Activated naive CD4-positive, alpha-beta T cell treated with anti-CD3 and anti-CD28 coated beads, Interleukin-2, amount 50 U/mL, for 72 hours (primary cell): ENCODE measurements at places on chromosomes 12 and 14. TPM values are rescaled to one million over a fixed set of nuclear protein-coding genes. Genes with fewer than 3 reads are reported as not detected.

Gene LRRC43
- total RNA-seq = 0.36 TPM

Gene CAPZA3
- not detected for total RNA-seq

DNA sequence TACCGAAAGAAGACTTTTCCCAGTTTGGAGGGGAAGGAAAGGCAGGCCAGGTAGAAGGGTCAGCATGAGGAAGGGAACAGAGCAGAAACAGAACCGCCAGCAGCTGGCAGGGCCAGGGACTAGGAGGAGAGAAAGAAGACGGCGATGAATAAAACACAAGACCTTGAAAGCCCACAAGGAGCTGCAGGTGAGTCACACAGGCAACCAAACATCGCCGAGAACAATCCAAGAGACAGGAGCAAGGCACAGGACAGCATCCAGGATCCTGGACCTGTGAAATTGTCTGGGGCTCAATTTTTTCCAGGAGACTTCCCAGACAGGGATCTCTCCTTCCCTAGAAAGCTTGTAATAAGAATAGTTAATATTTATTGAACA lies 47.3 kb downstream of the NUAK1 start:
- DNase-seq = no peak

DNA sequence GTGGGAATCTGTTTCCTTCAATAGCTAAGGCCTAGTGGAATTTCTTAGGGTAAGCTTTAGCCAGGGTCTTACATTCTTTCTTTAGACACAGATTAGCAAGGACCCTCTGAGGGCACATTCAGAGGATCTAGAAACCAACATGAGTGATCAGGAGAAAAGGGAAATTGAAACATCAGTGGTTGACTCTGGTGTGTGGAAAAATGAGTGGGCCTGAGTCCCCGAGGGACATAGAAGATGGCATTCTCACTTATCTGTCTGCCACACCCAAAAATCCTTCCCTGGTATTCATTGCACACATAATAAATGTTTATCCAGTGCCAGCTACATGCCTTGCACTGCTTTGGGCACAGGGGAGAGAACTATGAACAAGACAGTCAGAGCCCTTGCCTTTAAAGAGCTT lies 82.9 kb downstream of the SSPN start:
- DNase-seq = no peak

DNA sequence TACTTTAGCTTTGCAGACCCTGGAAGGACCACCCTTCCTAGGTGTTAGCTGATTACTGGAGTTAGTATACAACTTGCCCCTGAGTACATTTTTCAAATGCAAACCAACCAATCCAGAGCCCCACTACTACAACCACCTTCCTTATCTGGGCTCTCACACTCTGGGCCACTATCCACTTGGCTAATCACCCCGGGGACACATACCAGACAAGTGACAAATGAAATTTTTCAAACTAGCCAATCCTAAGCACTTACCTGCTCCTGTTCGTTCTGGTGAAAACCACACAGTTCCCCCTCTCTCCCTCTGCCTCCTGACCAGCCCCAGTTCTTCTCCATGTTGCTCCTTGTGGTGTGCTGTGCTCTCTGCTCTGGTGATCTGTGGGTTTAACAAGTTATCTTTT lies 140.4 kb downstream of the CNTN1 start:
- DNase-seq = no peak

- no peak for DNase-seq
Observed at GRCh38 chr14:24351517-24351916, 11.7 kb upstream of the RIPK3 start.

DNA sequence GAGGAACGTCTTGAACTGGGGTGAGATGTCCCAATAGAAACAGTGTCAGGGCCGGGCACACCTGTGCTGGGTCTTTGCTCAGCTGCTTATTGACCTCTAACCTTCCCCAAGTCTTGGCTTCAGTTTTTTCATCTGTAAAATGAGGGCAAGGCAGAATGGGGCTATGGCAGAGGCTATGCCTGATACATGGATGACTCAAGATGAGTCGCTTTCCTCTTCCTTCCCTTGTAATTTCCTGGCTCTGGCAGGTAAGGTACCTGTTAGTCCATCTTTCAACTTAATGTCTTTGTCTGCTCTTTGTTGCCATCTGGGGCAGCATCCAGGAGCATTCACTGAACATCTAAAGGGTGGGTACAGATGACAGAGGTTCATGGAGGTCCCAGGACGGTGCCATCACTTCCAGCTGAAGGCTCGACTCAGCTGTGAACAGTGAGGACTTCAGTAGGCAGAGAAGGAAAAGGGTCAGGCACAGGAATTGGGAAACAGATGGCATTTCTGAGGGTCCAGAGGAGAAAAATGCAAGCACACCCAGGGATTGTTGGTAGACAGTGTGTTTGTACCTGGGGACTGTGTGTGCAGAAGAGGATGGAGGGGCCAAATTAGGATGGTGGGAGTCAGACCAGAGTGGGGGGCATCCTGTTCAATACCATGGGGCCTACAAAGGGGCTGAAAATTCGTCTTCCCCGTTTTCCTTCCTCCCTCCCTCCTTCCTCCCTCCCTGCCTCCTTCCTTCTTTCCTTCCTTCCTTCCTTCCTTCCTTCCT lies 268.3 kb downstream of the VRK1 start:
- no peak for DNase-seq

Gene TMEM229B
- 1.0 TPM for total RNA-seq

- DNase-seq = no peak
Observed at GRCh38 chr12:51262758-51263177, 7.4 kb downstream of the SMAGP start.

DNA sequence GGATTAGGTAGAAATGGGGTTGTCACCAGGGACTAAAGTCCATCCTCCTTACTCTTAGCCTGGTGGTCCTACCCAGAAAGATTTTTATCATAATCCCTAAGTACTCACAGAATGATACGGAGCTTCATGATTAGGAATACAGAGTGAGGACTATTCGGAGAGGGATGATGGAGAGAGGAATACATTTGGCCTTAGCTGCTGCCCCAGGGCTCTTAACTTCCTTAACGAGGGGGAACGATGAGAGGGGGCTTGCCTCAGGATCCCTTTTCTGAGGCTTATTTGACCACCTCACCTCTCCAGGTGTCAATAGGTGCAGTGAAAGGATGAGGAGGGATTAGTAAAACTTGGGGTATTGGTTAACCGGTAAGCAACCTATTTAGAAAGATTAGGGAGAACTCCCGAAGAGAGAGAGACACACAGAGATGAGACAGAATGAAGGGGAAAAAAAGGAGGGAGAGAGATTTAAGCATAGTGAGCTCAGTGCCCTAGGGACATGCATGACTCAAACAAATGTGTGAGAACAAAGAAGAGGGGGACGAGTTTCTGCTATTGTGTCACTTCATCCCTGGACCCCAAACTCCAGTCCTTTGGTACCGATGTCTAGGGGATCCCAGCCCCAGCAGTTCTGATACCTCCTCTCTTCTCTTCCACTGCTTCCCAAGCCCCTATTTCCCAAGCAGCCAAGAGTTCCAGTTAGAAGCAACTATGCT lies 1.1 kb downstream of the NFE2 start:
- no peak for DNase-seq

DNA sequence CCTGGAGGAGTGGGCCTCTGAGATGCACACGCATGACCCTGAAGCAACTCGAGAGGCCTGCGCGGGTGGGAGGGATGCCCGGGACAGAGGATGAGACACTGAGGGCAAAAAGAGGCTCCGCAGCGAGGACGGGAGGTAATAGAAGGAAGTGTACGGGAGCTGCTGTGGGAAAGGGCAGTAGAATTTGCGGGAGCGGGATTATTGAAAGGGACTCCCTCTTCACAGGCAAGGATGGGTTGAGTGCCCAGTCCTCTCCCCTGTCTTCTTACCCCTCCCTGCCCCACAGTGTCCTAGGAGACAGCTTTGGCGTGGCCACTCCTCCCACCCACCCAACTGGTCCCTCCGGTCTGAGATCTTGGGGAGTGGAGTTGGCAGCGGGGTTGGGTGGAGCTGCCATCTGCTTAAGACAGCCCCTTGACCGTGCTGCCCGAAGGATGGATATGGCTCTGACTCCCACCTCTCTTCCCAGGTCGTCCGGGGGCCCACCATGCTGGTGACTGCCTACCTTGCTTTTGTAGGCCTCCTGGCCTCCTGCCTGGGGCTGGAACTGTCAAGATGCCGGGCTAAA lies 15.7 kb upstream of the ESPL1 start:
- no peak for DNase-seq

DNA sequence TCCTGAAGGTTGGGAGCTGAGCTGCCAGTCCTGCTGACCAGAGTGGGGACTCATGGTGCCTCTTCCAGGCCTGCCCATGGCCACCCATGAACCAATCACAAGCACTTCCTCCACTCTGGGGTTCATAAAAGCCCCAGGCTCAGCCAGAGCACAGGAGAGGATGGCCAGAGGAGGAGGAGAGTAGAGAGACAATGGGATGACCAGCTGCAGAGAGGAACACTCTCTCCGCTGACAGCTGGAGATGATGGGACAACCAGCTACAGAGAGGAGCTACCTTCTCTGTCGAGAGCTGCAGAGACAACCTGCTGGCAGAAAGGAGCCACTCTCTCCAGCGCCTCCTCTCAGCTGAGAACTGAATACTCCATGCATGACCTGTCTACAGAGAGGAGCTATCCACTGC lies 886.1 kb downstream of the BCL11B start:
- no peak for DNase-seq

Gene FKBP11
- 68.6 TPM for total RNA-seq

DNA sequence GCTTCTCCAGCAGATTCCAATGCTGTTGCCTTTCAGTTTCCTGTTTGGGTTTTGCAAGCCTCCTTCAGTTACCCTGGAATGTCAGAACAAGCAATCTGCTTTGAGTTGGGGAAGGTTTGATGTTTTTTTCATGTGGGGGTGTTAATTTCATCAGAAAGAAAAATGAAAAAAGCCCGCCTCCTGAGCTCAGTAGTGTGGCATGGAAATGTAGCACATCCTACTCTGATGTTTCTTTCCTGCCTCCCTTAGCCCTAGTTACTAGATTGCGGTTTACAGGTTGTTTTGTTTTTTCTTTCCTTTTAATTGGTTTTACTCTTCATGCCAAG lies 22.6 kb downstream of the IFNG-AS1 start:
- no peak for DNase-seq

Gene TRPV4
- total RNA-seq = not detected

DNA sequence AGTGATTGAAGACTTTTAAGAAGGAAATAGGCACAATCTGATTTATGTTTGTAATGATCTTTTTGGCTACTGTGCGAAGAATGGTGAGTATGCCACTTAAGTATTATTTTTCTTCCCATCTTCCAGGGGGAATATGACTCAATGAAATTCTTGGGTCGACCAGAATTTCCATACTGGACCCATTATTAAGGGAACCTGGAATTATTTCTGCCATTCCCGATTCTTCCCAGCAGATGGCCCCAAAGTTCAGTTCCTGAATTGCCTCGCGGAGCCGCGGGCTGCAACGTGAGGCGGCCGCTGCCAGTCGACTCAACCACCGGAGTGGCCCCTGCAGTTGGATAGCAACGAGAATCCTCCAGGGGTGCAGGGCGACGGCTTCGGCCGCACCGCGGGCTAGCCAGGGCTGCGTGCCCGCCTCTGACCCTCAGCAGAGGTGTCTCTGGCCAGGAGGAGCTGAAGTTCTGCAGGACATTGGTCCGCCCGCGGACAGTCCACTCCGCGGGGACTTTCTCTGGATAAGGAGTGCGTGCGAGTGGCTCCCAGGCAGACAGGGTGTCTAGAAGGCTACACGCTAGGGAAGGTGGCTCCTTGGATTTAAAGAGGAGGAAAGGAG lies 628 bp upstream of the TSHR start:
- peak; percentile 70 for DNase-seq

DNA sequence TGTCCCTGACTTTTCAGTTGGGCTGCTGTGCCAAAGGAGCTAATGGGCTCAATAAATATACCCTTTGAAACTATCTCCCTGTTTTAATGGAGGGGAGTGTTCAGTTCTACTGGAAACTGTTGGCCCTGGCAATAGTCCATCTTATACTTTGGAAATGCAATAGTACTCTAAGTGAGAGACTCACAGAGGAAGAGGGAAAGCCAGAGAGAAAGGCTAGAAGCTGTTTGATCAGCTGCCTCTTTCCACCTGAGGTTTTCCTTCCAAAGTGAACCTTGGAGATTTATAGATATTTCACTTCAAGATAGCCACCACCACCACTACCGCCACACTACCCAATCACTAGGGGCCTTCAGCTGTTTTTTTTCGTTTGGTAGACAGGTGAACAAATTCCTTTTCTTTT lies 93.6 kb upstream of the CCDC91 start:
- no peak for DNase-seq

- DNase-seq = no peak
Observed at GRCh38 chr14:71597955-71598660, 334.1 kb upstream of the RGS6 start.

Gene HSP90B1
- 376 TPM for total RNA-seq

DNA sequence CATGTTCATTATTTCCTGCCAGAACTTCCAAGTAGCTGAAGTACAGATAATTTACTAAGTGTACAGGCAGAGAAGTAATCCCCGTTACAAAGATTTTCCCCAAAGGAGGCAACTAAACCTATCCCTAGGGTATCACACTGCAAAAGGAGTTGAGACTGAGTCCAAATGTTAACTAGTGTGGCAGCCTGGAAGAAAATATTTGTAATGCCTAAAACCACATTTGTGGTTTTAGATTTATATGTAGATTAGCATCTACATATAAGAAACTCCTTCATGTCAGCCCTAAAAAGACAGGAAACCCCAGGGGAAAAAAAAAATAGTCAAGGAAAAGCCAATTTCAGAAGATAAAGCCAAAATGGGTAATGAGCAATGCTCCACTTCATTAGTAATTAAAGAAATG lies 1.4 kb upstream of the RNASE12 start:
- no peak for DNase-seq

DNA sequence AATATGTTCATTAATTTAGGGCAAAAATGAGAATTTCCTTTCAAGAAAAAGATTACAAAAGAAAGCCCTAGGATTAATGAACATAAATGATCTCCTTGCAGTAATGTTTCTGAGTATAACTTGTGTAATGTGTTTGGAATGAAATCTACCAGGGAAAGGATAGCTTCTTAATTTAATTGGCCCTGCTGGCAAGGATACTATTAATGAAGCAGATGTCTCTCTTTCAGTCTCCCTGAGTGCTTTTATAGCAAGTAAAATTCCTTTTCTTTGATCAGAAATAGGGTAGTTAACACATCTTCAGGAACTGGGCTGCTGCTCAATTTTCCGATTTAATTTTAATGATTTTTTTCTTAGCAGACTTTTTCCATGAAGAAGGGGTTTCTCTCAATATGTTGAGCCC lies 379.4 kb upstream of the PDE3A start:
- no peak for DNase-seq
